ENCODE measurements at places on chromosomes 2 and 18.

- no peak for DNase-seq
Measured at GRCh38 chr18:63142594-63143225, 176.9 kb downstream of the BCL2 start.

GRCh38 chr2:64914247-64914646 lies 75.0 kb upstream of the SLC1A4 start:
- DNase-seq = no peak

DNA sequence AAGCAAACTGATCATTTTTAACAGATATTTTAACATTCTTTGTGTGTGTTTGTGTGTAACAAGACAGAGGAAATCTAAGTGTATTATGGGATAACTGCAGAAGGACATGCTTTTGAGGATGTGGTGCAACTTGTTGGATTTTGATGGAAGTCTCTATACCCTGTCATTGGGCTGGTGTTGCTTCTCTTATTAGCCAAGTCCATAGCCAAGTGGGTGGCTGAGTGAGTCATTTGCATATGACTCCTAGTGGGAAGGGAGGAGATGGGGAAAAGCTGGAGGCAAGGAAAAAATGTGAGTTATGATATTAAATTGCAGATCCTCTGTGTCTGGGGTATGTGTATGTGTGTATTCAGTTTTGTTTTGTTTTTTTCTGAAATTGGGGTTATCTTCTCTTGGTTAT lies 879.9 kb downstream of the DCC start:
- no peak for DNase-seq

DNA sequence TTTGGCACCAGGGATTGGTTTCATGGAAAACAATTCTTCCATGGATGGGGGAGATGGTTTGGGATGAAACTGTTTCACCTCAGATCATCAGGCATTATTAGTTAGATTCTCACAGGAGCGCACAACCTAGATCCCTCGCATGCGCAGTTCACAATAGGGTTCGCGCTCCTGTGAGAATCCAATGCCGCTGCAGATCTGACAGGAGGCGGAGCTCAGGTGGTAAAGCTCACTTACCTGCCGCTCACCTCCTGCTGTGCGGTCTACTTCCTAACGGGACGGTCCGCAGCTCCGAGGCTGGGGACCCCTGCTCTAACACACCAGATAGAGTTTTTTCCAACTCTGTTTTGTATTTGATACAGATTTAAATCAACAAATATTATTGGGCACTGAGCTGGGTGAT lies 286.5 kb downstream of the MTX2 start:
- no peak for DNase-seq

DNA sequence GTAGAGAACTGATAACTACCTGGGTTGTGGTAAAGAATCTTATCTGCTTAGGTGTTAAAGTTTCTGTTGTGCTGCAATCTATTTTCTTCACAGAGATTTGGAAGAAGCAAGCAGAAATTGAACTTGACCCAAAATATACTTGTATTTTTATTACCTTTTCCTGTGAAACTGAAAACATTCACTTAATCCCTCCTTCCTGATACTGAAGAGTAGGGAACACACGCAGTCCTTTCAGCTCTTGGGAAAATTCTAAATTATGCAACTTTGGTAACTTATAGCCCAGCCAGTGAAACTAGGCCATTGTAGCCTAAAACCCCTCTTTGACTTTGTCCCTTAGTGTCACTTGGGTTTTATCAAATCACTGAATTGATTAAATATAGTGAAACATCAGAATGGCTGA lies 128.4 kb upstream of the MEIS1 start:
- DNase-seq = no peak

DNA sequence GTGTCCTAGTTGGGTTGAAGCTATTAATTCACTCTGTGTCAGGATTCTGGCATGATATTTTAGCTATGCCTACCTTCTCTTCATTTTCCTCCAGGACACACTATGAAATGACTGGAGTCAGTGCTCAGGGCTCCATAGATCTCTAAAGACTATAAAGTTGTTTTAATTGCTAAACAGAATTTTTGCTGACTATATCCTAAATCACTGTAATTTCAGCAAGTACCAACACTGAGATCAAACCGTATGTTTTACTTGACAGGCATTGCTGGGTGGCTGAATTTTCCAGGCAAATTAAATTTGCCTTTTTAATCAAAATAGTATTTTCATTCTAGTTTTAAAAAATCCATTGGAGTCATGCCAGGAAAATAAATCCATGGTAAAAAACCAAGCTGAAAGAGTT lies 138.1 kb downstream of the LRP1B start:
- DNase-seq = no peak

- no peak for DNase-seq
Measured at GRCh38 chr2:173126819-173127218, 51.2 kb downstream of the MAP3K20 start.

DNA sequence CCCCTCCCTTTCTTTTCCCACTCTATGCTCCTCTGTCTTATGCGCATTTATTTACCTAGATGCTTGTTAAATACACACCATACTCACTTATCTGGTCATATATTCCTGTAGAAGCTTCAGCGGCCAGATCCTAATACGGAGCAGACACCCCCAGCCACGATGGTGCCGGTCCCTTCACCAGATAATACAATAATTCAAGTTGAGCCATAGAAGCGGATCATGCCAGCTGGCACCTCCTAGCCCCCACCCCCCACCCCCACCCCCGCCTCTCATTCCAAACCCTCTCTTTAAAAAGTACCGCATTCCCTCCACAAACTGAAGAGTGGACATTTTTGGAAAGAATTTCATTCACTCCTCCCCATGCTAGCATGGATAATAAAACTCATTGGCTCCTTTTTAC lies 95.2 kb downstream of the BIN1 start:
- no peak for DNase-seq

DNA sequence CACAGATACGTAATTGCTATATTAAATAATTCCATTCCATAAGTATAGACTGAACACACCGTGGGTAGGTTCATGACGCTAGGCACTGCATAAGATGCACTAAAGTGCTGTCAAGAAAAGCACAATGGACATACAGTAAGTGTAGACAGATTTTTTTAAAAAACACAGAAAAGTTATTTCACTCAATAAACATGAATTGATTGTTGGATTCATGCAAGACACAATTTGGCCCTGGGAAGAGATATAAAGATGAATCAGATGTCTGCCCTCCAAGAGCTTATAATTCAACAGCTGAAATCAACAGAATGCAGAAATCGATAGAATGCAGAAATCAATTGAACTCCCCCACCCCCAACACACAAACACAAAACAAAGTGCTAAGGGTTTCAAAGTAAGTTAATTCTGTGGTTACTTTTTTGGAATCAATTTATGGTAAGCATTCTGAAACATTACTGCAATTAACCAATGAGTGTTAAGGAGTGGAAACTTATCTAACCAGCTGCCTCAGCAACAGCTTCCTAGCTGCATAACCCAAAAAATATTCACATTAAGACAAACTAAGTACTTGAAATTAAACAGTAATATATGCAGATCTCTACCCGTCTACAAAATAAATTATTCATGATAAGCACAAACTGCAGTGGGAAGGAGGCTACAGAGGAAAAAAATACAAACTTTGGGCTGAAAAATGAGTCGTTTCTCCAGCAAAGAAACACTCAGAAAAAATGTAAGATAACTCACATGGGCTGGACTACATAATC lies 1.6 kb downstream of the NBAS start:
- no peak for DNase-seq

DNA sequence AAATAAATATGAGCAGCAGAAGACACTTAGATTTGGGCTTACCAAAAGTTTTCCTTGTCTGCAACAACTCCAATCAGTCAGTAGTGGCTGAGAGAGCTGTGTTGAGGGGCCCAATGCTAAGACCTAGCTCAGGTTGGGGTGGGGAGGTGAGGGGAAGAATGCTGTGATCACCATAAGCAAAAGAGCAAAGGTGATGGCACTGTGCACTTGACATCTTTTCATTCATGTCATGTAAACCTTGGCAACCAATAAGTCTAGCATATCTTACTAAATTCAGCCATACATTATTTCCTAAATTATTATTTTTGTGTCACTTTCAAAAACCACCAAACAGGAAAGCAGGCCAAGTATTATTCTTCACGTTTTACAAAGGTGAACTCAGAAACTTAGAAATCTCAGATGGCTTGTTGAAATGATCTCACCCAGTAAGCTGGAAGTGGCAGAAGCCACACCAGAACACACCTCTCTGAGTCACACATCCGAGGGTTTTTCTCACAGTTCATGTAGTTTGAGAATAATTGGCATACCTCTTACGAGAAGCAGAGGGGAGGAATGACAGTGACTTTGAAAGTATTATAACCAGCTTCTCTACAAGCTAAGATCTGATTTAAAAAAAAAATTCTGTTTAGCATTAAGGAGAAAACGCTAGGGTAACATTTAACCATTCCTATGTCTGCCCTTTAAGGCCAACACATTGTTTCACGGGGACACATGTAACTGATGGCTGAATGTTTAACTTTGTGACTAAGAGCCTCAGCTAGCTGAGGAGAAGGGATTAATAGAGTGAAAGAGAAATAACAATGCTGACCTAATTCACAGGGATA lies 43.3 kb upstream of the SETBP1 start:
- no peak for DNase-seq

GRCh38 chr2:177393824-177394593 lies 1.4 kb downstream of the AGPS start:
- no peak for DNase-seq

- no peak for DNase-seq
Measured at GRCh38 chr18:1575084-1575483, 670.4 kb downstream of the ADCYAP1 start.

GRCh38 chr2:137302957-137303356 lies 537.6 kb downstream of the THSD7B start:
- no peak for DNase-seq

All from left lung (tissue), 14 donors.